ENCODE measurements at places on chromosomes 5 and 9. TPM values are rescaled to one million over a fixed set of nuclear protein-coding genes. Genes with fewer than 3 reads are reported as not detected.

GMCL2 gene
- not detected for polyA plus RNA-seq

TLX3 gene
- polyA plus RNA-seq: not detected

ANKRD18B gene
- 12.4 TPM for polyA plus RNA-seq

LMX1B gene
- polyA plus RNA-seq: 0.05 TPM

FREM1 gene
- 0.78 TPM for polyA plus RNA-seq

DNAH5 gene
- 1.2 TPM for polyA plus RNA-seq

C1QTNF3 gene
- polyA plus RNA-seq: 0.97 TPM

ANXA2R gene
- polyA plus RNA-seq: not detected

GRXCR2 gene
- polyA plus RNA-seq: not detected

SLCO6A1 gene
- polyA plus RNA-seq: 0.34 TPM

NIPAL4 gene
- 0.10 TPM for polyA plus RNA-seq

IGFBPL1 gene
- 9.6 TPM for polyA plus RNA-seq

WWC1 gene
- polyA plus RNA-seq: 23.6 TPM

ZFYVE16 gene
- polyA plus RNA-seq: 26.6 TPM

TMEM171 gene
- polyA plus RNA-seq: 1.9 TPM

CCDC69 gene
- polyA plus RNA-seq: 2.7 TPM

CCDC152 gene
- 75.9 TPM for polyA plus RNA-seq

SAXO1 gene
- polyA plus RNA-seq: 0.10 TPM

TMC1 gene
- 0.42 TPM for polyA plus RNA-seq

CD180 gene
- polyA plus RNA-seq: not detected

MCTP1 gene
- polyA plus RNA-seq: 3.7 TPM

HMMR gene
- polyA plus RNA-seq: 120 TPM

ARHGEF37 gene
- 0.78 TPM for polyA plus RNA-seq

SLC1A1 gene
- 3.2 TPM for polyA plus RNA-seq

FRRS1L gene
- 0.37 TPM for polyA plus RNA-seq

MYO10 gene
- 276 TPM for polyA plus RNA-seq

PTCH1 gene
- 21.4 TPM for polyA plus RNA-seq

REEP2 gene
- 20.5 TPM for polyA plus RNA-seq

CNTRL gene
- 6.4 TPM for polyA plus RNA-seq

SEC61B gene
- polyA plus RNA-seq: 602 TPM

AFF4 gene
- 31.3 TPM for polyA plus RNA-seq

GFPT2 gene
- polyA plus RNA-seq: 74.6 TPM

PCDHGA8 gene
- polyA plus RNA-seq: 0.70 TPM

DTWD2 gene
- polyA plus RNA-seq: 4.4 TPM

VAV2 gene
- 8.1 TPM for polyA plus RNA-seq

Data from GM23338 (cell line).